ENCODE measurements at places on chromosomes 11 and 22.
A peak's percentile ranks its signal among the peaks of the same experiment; 100 is the strongest.

DNA sequence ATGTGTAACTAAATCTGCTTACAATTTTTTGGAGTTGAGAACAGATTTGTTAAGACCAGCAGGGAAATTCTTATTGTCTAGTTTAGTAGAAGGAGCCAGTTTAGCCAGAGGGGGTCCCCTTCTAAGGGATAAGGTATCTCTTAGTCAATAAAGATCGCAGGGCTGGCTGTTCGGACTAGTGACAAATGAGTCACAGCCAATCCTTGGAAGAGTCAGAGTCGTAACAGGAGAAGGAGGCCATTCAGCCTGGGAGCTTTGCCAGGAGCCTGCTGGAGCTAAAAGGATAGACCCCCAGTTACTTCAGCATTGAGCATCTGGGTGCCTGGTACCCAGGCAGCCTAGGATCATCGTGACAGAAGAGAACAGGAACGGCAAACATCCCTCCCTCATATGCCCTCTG is 191.6 kb upstream of the ARHGAP20 start:
- DNase-seq: no peak

DNA sequence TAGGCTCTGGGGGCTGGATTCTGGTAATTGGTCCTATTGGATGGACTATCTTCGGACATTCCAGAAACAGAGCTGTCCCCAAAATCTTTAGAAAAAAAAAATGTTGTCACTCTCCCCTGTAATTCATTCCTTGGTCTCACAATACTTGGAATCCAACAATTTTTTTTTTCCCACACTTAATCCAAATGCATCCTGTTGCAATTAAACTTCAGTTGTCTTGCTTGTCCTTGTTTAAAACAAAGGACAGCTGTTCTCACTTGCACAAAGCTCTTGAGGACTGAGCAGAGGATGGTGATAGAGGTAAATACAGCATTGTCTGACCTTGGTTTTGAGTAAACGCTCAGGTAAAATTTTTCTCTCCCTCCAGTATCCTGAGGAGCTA is 75.3 kb downstream of the SC5D start:
- DNase-seq: no peak

DNA sequence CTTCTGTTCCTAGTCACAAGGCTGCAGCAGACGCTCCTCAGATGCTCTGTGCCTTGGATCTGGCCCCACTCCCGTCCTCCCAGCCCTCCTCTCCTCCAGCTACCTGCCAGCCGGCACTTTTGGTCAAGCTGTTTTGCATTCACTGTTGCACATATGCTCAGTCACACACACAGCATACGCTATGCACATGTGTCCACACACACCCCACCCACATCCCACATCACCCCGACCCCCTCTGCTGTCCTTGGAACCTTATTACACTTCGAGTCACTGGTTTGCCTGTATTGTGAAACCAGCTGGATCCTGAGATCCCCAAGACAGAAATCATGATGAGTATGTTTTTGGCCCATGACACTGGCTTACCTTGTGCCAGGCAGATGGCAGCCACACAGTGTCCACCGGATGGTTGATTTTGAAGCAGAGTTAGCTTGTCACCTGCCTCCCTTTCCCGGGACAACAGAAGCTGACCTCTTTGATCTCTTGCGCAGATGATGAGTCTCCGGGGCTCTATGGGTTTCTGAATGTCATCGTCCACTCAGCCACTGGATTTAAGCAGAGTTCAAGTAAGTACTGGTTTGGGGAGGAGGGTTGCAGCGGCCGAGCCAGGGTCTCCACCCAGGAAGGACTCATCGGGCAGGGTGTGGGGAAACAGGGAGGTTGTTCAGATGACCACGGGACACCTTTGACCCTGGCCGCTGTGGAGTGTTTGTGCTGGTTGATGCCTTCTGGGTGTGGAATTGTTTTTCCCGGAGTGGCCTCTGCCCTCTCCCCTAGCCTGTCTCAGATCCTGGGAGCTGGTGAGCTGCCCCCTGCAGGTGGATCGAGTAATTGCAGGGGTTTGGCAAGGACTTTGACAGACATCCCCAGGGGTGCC is 109.8 kb downstream of the BCR start:
- peak; percentile 17 for DNase-seq

DNA sequence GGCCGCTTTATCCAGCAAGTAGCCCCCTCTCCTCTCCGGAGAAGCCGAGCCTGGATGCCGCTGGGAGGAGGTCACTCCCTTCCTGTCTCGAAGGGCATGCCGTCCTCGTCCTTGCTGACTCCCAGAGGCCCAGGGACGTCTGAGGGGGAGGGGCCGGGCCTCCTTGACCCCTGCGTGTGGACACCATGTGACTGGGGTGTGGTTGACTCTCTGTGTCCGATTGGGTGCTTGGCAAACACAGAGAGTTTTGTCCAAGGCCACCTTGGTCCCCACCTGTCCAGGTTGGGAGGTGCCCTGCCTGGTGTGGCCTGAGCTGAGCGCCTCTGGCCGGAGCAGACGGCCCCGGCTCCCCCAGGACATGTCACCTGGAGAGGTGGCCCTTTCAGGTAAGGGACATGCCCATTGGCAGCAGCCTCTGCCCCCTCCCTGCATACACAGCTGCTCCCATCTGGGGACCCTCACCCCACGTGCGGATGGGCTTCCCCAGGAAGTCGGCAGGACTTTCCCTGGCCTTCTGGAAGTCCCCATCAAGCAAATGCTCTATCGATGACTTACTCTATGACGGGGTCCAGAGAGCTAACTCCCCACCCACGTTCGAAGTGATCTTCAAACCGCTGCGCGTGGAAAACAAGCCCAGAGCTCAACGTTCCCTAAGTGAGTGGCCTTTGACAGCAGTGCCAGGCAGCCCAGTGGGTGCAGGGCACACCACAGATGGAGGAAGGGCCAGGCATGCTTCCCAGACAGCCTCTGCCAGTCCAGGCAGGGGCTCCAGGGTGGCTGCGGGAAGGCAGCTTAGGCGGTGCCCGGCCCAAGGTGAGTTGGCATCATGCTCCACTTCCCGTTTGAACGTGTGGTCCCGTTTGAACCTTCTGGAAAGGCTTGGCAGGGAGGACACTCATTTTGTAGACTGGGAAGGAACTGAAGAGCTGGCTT is at the start of gene SMIM38:
SMIM38 (plus strand) TSS at position 634 of the 933 bp plus-strand sequence. CDS start 1,912 bp downstream, outside the sequence.
- no peak for DNase-seq

DNA sequence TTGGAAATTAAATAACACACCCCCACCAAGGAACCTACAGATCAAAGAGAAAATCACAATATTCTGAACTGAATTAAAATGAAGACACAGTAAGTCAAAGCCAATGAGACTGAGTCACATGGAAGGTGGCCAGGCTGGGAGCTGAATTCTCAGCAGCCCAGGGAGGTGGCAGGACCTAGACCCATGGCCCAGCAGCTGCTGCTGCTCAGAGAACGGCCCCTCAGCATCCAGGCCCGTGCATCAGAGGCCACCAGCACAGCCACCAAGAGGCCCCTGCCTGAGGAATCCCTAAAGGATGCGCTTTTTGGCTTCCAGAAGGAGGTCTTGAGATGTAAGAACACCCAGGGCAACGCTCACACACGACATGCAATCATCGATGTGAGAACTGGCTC is 35.0 kb downstream of the TBX1 start:
- DNase-seq: no peak

GRCh38 chr11:112620621-112621394 is 340.4 kb upstream of the NCAM1 start:
- DNase-seq: no peak

- DNase-seq: no peak
These were observed 317.4 kb downstream of the C11orf87 start for GRCh38 chr11:109739379-109739778.

DNA sequence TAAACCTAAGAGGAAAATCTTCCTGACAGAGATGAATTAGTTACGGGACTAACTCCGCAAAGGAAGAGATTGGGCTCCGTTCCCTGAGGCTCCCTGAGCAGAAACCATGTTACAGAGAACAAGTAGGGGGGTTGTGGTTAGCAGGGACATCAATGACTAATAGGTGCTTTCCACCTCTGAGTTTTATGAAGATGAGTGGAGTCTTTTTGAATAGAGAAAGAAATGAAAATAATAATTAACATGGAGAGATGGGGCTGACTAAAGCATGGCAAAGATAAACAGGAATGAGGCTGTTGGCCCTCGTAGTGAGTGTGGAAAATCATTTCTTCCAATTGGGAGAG is 47.5 kb upstream of the PICALM start:
- DNase-seq: peak; percentile 7

GRCh38 chr22:26377170-26377830 is 51.8 kb upstream of the ASPHD2 start:
- DNase-seq: no peak

DNA sequence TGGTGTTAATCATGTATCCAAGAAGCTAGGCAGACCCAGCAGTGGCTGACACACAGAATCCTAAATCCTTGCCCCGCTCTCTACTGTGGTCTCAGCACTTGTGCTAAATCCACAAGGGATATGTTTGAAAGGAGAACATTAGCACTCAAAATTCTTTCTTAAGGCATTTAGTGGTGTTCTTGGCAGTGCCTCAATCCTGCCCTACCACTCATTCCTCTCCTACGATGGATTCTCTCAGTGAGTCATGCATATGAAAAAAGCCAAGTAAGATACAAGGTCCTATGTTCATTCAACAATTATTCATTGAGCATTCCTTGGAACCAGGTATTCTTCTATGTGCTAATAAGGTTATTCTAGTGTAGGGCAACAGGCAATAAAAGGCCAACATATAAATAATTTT is 31.2 kb downstream of the RRP8 start:
- DNase-seq: no peak
